Activated naive CD8-positive, alpha-beta T cell treated with anti-CD3 and anti-CD28 coated beads, Interleukin-2, amount 50 U/mL, for 24 hours (primary cell): ENCODE measurements at places on chromosomes 6 and 20.

- H3K36me3 ChIP-seq: no peaks in the 10 kb centered on the region
- H3K4me1 ChIP-seq: peaks cover 30% of the 10 kb centered on the region
- no peak overlapping the region for H3K4me3 ChIP-seq
These were observed 3.5 kb upstream of the RAET1L start for GRCh38 chr6:150028799-150029198.

- no peak overlapping the region for H3K4me3 ChIP-seq
- DNase-seq: no peak
- no peaks in the 10 kb centered on the region for H3K4me1 ChIP-seq
- H3K27me3 ChIP-seq: peaks cover 38% of the 10 kb centered on the region
- no peaks in the 10 kb centered on the region for H3K36me3 ChIP-seq
These were observed 22.7 kb upstream of the FRMD1 start for GRCh38 chr6:168101590-168102314.

DNA sequence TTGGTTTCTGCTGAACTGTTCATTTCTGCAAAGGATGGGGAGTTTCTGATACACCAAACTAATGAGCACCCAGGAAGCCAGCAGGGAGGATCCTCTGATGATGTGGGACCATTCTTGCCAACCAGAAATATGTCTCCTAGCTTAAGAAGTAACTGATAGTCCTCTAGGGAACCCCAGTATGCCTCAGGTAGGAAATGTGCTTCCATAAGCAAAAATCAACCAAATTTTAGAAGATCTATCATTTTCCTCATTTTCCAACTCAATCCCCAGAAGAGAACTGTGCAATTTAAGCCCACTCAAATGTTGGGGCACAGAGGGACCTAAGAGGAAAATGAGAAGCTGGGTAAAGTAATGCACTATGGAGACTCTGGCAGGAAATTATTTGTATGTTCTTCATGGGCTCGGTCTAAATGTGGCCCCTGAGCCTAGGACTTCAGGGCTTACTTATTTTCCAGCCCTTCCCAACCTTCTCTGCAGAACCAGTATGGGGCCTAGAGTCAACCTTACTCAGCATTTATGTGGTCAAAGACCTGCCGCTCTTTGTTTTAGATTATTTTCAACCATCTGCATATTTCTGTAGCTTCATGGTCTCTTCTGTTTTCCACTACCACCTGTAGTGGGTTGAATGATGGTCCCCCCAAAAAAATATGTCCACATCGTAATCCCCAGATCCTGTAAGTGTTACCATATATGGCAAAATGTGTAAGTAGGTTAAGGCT is 359.8 kb upstream of the CDH4 start:
- H3K36me3 ChIP-seq: no peaks in the 10 kb centered on the region
- H3K27ac ChIP-seq: no peak overlapping the region
- no peak overlapping the region for H3K4me3 ChIP-seq
- H3K4me1 ChIP-seq: no peaks in the 10 kb centered on the region
- no peaks in the 10 kb centered on the region for H3K27me3 ChIP-seq
- DNase-seq: no peak

DNA sequence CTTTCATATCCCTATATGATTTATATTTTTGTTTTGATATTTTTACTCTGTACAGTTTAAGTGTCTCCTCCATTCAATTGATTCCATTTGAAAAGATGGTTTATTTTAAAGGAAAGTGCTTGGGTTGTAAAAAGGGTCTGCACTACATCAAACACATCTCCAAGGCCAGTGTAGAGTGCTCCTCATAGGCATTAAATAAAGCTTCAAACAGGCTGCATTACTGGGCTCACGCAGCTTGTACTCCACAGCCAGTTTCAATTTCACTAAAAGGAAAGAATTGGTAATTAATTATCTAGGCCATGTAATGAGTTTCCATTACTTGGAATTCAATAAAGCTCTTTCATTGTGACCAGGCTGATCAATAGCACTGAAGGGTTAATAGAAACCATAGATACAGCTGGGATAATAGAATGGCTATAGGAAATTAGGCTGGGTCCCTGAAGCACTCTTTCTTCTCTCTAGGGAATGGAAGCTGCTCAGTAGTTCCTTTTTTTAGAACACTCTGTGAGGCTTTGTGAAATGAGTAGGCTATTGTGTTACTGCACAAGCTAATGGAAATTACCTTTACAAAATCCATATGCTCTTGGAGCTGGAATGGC is 442.2 kb downstream of the RNF144B start:
- no peak for DNase-seq
- H3K36me3 ChIP-seq: no peaks in the 10 kb centered on the region
- no peaks in the 10 kb centered on the region for H3K27me3 ChIP-seq

DNA sequence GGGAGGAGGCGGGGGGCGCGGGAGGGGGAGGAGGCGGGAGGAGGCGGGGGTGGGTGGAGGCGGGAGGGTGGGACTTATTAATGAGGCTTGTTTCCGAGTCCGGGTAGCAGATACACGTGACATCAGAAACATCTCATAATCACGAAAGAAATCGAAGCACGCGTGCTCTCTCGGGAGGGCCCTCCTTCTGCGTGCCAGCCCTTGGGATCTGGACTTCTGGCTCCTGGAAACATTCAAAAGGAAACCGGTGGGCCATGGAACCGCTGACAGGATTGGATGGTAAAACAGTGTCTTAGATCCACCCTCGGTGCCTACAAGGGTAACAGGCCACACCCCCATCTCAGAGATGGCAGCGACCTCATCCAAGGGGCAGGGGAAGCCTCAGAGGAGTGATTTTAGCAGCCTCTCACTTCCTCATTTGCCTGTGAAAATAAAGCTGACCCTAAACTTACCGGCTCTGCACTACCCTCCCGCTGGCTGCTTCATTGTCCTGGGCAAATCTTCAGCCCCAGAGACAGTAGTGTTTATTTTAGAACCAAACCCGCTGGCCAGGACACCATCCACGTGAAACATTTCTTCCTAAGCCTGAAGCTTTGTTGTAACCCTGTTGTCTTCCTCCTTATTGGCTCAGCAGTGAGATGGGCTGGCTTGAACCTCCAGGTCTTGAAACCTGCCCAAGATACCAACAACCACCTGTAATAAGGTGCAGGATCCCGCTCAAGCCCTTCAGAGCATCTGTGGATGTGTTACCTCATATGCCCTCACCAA is 97.5 kb downstream of the PSMG4 start:
- H3K4me3 ChIP-seq: peak overlapping the region; percentile 72
- no peaks in the 10 kb centered on the region for H3K36me3 ChIP-seq
- peak; percentile 52 for DNase-seq
- peaks cover 2% of the 10 kb centered on the region for H3K27me3 ChIP-seq
- peaks cover 10% of the 10 kb centered on the region for H3K4me1 ChIP-seq

DNA sequence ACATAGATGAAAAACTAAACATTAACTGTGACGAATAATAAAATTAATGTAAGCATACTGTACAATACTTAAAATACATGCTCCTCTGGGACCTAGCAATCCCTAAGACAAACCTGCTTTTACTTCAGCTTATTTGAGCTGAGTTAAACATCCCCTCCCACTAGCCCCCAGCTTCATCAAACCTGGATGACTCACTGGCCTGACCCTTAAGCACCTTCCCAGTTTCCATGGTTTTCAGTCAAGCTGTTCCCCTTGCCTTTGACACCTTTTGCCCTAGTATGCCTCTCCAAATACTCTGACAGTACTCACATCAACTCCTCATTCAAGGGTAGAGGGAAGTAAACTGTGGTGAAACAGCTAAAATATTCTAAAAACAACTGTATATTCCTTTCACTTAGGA is 4.2 kb downstream of the ELOVL4 start:
- H3K4me1 ChIP-seq: peaks cover 9% of the 10 kb centered on the region
- no peak overlapping the region for H3K4me3 ChIP-seq
- no peak overlapping the region for H3K27ac ChIP-seq
- no peak for DNase-seq

- no peak overlapping the region for H3K27ac ChIP-seq
- no peak overlapping the region for H3K4me3 ChIP-seq
- H3K4me1 ChIP-seq: no peaks in the 10 kb centered on the region
- DNase-seq: no peak
These were observed 52.4 kb downstream of the DSTN start for GRCh38 chr20:17622086-17622850.

DNA sequence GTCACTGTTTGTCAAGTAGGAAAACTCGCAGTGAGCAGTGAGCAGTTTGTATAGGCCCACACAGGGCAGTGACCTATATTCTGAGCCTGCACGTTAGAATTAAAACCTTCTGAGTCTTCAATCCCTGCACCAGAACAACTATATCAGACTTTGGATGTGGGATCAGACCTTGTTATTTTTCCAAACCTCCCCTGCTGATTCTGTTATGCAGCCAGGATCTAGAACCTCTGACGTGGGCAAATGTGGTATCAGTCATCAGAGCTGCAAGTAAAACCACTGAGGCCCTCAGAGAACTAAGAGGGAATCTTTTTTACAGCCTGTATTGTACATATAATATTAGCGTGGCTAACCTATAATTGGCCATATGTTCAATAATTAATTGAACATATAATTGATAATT is 32.0 kb upstream of the AKAP7 start:
- H3K4me1 ChIP-seq: peaks cover 3% of the 10 kb centered on the region
- no peak for DNase-seq

GRCh38 chr6:38064431-38064830 is 244.9 kb downstream of the ZFAND3 start:
- no peak overlapping the region for H3K4me3 ChIP-seq
- H3K36me3 ChIP-seq: peaks cover 42% of the 10 kb centered on the region
- H3K27me3 ChIP-seq: no peaks in the 10 kb centered on the region
- H3K27ac ChIP-seq: no peak overlapping the region

GRCh38 chr6:87200469-87201175 is 45.3 kb downstream of the ZNF292 start:
- H3K27ac ChIP-seq: no peak overlapping the region
- no peak for DNase-seq
- H3K4me3 ChIP-seq: no peak overlapping the region
- peaks cover 22% of the 10 kb centered on the region for H3K36me3 ChIP-seq
- H3K27me3 ChIP-seq: no peaks in the 10 kb centered on the region

- H3K27ac ChIP-seq: peak overlapping the region; percentile 52
- no peak for DNase-seq
- H3K4me3 ChIP-seq: peak overlapping the region; percentile 95
These were observed 45.6 kb downstream of the LRRN4 start for GRCh38 chr20:6008254-6008653.

DNA sequence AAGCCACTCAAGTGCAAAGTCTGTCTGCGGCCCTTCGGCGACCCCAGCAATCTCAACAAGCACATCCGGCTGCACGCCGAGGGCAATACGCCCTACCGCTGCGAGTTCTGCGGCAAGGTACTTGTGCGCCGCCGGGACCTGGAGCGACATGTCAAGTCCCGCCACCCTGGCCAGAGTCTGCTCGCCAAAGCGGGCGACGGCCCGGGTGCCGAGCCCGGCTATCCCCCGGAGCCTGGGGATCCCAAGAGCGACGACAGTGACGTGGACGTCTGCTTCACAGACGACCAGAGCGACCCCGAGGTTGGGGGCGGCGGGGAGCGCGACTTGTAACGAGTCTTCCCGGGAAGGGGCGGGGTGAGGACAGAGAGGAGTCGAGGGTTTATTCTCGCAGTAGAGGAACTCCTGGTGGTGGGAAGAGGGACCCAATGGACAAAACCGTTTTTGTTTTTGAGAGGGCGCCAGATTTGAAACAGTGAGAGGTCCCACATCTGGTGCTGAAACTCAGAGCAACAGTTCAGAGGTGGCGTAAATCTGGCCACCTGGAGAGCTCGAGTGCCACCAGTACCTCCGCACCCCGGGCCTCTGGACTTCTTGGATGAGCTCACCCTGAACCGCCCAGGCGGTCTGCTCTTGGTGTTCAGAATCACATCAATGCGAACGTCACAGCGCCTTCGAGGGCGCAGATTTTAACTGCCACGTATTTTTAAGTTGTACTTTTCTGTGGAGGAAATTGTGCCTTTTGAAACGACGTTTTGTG is 8.0 kb downstream of the PRDM13 start:
- peak overlapping the region; percentile 59 for H3K4me3 ChIP-seq
- DNase-seq: peak; percentile 27
- H3K4me1 ChIP-seq: peaks cover 29% of the 10 kb centered on the region
- peak overlapping the region; percentile 5 for H3K27ac ChIP-seq
- H3K27me3 ChIP-seq: peaks cover 77% of the 10 kb centered on the region
- peaks cover 2% of the 10 kb centered on the region for H3K36me3 ChIP-seq

DNA sequence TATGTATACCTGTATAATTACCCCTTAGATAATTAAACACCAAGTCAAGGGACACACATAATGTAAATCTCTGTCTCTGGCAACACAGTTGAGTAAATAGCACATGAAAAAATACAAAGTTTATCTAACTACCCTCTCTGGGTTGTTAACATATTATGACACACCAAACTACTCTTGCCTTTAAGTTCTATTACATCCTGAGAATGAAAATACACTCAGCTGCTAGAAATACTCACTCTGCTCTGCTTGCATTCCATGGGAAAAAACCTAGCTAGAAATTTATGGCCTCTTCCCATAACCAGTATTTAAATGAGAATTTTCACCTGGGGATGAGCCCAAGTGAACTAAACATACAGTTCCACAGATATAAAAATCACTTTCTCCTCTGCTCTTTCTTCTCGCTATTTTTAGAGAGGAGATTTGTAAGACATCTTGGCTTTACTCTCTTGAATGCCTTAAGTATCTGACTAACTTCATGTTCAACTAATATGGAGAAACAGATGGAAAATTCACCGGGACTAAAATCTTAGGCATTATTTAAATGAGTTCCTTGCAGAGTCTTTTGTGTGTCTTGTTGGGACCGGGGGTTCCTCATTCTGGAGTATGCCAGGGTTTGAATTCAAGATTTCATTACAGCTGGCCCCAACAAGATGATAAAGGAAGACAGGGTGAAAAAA is 140.9 kb downstream of the GJA10 start:
- no peak for DNase-seq
- peak overlapping the region; percentile 51 for H3K27ac ChIP-seq
- H3K36me3 ChIP-seq: peaks cover 72% of the 10 kb centered on the region
- H3K4me1 ChIP-seq: peaks cover 81% of the 10 kb centered on the region
- H3K4me3 ChIP-seq: no peak overlapping the region

DNA sequence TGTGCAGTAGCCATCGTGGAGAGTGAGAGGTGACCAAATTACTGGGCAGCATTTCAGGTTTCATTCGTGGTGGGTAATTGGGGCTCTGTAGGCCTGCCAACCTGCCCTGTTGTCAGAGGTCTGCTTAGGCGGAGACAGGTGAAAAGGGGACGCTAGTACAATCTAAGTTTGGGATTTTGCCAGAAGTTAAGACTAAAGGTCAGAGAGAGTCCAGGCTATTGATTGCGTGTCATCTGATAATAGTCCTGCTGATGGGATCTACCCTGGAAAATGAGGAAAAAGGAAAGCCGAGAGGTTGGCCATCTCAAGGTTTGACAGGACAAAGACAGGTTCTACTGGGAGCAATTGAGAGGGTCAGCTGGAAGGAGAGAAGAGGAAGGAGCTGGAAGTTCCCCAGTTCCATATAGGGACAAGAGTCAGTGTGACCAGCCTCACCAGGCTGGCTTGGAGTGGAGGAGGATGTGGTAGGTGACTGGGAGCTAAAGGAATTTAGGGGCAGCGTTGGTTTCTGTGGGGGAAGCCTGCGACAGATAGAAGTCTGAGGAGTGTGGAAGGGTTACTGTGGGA is 10.9 kb downstream of the ARFGEF2 start:
- no peak overlapping the region for H3K4me3 ChIP-seq
- H3K27ac ChIP-seq: no peak overlapping the region
- H3K27me3 ChIP-seq: no peaks in the 10 kb centered on the region
- peaks cover 22% of the 10 kb centered on the region for H3K4me1 ChIP-seq
- peaks cover 4% of the 10 kb centered on the region for H3K36me3 ChIP-seq
